ENCODE measurements at places on chromosomes 12 and 14.

DNA sequence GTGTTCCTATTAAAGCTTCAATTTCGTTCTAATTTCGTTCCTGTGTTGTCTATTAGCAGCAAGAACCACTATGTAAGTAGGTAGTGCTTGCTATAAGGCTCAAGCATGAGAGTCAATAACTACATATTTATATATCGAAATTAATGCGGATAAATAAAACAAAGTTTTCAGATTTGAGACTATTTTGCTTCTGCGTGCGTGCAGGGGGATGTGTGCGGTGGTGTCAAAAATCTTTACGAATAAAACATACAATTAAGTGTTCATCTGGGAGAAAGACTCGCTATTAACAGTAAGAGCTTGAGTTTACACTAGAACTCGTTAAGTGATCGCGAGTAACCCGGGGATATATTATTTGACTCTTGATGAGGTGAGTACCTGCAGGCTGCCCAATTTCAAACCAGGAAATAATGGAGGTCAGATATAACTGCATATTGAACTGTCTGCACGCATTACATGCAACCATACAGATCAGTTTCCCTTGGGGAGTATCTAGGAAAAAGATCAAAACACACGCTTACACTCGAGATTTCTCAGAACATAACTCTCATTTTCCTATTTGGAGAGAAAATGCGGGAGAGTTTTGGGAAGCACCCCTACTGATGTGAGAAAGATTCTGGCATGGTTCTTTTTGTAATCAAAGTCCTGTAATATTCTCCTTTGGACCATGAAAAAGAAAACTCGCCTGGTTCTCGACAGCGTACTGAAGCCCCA lies 813 bp downstream of the TWF1 start:
- no peak for DNase-seq

DNA sequence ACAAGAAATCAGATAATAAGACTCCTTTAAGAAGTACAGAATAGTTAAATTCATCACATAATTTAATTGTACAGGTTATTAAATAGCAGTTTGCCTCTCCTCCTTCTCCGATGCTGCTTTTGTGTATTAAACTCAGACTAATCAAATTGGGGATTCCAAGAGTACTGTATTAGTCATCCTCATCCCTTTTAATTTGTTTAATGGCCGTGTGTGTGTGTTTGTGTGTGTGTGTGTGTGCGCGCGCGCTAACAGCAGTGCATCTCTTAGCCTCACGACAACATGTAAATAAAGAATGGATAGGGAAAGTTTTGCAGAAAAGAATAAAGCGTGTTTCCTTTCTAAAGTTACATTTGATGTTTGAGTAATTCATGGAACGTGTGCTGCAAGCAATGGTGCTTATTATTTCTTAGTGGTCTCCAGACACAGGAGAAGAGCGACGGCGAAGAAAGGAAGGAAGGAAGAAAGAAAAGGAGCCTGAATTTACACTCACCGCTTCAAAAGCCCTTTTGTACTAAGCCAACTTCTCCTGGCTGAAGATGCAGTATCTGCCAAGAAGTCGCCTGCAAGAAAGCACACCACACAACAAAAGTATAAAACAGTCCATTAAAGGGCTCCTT lies 220.3 kb downstream of the ASCL1 start:
- no peak for DNase-seq

DNA sequence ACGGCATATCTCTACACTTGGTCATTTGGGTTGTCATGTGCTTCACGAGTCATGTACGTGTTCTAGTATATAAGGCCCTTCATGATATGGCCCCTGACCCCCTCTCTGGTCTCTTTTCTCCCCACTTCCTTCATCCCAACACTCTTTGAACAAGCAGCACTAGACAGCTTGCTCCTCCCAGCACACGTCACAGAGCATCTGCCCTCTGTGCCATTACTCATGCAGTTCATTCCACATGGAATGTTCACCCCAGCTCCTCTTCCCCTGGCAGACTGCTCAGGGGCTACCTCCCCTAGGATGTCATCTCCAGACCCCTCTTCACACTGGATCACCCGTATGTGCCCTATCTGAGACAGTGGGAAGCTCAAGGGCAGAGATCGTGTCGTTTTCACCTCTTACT lies 14.1 kb upstream of the LRP1-AS start:
- no peak for DNase-seq

GRCh38 chr14:100567009-100567876 lies 20.0 kb downstream of the BEGAIN start:
- no peak for DNase-seq

DNA sequence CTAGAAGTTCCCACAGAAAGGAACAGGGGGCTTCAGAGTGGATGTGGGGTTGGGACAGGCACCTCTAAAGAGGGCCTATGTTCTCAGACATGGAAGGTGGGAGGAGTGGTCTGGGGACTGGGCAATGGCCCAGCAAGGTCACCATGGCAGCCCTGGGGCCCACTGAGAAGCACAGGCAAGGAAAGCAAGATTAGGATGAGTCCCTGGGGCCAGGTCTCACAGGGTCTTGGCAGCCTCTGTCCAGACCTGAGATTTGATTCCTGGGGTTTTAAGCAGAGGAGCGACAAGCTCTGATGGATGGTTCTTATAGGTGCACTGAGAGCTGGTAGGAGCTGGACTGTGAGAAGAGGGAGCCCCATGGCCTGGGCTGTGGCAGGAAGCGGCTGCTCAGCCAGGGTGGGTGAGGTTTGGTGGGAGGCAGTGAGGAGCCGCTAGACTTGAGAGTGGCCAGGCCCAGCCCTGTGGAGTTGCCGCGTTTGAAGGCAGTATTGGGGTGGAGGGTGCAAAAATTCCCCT lies 44.0 kb downstream of the DLK1 start:
- DNase-seq, result no peak

DNA sequence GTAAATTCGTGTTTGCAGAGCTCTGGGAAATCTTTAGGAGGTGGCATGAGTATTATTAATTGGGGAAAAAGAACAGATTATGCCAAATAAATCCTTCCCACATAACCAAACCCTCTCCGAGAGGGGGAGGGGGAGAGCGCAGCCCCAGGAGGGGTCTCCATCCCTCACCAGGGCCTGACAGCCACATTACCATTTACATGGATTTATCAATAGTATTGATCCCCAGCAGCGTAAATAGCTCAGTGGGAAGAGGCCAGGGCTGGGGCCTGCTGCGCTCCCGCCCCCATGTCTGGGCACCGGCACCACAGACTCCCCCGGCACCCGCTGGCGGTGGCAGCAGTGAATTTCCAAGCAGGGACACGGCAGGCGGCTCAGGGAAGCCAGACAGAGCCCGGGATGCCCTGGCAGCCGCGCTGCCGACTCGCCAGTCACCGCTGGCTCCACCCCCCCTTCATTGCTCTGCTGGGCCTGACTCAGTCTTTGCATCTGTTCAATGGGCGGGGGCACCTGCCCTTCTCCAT lies 2.4 kb downstream of the NCOR2 start:
- DNase-seq, result no peak

DNA sequence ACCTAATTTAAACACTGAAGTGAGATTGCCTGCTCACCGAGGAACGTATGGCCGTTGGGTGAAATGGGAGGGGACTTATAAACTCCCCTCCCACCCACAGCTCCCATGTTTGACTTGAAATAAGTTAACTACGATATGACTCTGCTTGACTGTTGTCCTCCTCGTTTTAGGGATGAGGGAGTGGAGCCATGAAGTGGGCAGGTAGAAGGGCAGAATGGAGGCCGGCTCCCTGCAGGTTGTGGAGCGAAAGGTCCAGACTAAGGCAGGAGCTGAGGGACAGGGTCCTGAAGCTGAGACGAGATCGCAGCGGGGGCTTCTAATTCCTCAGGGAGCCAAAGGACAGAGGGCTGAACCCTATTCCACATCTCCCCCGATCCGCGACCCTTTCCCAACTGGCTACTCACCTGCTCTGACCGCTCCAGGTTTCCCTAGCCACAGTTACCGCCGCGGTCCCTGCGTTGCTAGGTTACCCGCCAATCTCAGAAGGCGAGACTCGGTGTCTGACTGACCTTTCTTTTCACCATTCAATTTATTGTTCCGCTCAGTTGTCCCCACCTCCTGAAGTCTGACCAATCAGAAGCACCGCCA lies 577 bp upstream of the TPCN1 start:
- DNase-seq, result no peak

- DNase-seq, result no peak
These were observed 87.3 kb upstream of the E2F7 start for GRCh38 chr12:77152623-77153193.

DNA sequence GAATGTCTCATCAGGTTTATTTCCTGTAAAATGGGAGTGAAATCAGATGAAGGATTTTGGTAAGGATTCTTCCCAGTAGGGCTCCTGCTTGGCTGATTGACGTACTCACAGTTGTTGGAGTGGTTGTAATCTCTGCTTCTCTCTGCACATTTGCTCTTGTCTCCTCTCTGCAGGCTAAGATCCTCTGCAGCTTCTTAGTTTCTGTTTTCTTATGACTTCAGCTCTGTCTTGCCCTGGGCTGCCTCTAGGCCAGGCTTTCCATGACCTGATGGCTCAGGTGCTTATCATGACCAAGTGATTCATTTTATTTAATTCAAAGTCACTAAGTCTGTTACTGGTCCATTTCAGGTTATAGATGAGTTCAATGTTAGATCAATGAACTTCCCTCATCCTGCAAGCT lies 394.5 kb upstream of the DDHD1 start:
- DNase-seq, result no peak

- no peak for DNase-seq
These were observed 7.7 kb downstream of the KCNH3 start for GRCh38 chr12:49546481-49546880.

DNA sequence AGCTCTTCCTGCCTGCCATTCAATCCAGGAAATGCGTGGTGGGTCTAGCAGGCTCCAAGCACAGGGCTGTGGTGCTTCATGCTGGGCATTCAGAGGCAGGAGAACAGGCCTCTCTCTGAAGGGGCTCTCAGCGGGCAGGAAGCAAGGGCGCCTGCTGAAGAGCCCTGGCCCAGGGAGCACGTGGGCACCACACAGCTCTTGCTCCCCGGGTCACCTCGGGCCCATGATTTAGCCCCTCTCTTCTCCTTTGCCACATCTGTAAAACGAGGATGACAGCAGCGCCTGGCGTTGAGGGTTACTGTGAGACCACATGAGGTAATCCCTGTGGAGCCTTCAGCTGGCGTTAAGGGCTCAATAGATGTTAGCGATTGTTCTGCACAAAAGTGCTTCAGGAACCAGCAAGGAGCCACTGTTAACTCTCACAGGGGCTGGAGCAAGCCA lies 37.6 kb upstream of the SPTLC2 start:
- no peak for DNase-seq

- DNase-seq, result no peak
These were observed 19.9 kb downstream of the DAAM1 start for GRCh38 chr14:59208224-59208814.

GRCh38 chr14:93510056-93510455 lies 79.3 kb downstream of the UNC79 start:
- no peak for DNase-seq

GRCh38 chr12:25617991-25618390 lies 64.9 kb upstream of the LMNTD1 start:
- DNase-seq, result no peak

DNA sequence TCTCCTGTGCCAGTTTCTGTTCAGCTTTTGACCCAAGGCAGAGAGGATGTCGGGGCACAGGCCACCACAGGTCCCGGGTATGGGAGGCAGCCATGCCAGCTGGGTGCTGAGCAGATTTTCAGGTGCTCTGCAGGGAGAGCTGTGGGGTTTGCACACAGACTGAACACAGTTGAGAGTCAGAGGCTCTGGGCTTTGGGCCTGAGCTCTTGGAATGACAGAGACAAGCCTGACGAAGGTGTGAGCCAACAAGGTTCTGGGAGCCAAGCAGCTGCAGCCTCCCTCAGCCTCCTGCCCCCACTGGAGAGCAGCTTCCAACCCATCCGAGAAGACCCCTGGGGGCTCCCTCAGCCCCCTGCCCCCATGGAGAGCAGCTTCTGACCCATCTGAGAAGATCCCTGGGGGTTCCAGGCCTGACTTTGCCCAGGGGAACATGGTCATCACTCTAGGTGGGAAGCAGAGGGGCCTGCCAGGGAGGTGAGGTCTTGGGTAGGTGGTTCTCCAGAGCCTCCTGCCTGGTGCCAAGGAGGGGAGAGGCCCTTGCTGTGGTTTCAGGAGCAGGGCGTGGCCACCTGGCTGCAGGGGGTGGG lies 13.8 kb downstream of the FBRSL1 start:
- no peak for DNase-seq

GRCh38 chr14:90545966-90546751 lies 149.3 kb downstream of the CALM1 start:
- no peak for DNase-seq

- no peak for DNase-seq
These were observed 126.9 kb downstream of the BICD1 start for GRCh38 chr12:32233568-32233967.

GRCh38 chr14:25050269-25051150 lies 563 bp upstream of the STXBP6 start:
- no peak for DNase-seq

DNA sequence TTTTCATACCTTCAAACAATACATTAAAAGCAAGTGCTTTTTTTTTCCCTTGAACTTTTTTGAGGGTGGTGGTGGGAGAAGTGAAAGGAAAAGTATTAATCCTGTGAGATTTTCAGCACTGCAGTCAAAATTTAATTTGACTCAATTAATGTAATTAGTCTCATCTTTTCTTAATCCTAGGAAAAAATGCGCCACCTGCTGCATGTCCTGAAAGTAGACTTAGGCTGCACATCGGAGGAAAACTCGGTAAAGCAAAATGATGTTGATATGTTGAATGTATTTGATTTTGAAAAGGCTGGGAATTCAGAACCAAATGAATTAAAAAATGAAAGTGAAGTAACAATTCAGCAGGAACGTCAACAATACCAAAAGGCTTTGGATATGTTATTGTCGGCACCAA lies 52.2 kb downstream of the SPATA7 start:
- no peak for DNase-seq

GRCh38 chr12:63525831-63526230 lies 142.5 kb downstream of the DPY19L2 start:
- no peak for DNase-seq

DNA sequence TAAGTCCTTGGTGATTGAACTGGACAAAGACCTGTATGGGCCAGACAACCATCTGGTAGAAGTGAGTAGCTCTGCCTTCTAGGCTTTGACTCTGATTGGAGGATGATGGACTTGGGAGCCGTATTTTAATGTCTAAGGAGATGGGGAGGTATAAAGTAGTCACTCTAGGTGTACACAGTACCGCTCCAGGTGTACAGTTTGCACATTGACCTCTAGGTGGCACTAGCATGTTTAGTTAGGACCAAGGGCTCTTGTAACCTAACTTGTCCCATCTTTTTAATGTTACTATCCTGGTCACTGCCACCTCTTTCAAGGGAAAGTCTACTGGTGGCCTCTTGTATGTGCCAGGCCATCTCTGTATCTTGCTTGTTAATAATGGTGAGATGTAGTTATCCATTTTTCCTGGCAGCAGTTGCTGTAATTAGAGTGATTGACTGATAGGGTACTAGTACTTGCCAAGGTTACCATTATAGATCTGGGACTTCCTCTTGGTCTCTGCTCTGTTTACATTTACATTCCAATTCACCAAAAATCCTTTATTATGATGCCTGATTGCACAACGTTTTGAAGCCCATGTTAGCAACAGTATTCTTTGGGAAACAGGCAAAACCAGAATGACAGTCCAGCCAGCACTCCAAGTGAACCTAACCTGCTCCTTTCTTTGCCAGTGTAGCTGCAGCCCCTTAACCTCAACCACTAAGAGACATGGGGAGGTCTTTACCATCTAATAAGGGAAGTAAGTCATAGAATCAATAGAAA lies 3.6 kb downstream of the SMARCD1 start:
- DNase-seq, result peak; percentile 47

- no peak for DNase-seq
These were observed 42.4 kb upstream of the EMP1 start for GRCh38 chr12:13154027-13154538.

GRCh38 chr14:88790501-88791251 lies 2.1 kb downstream of the EML5 start:
- no peak for DNase-seq

GRCh38 chr12:102638777-102639176 lies 158.4 kb upstream of the IGF1 start:
- DNase-seq, result no peak
